Activated T-cell treated with anti-CD3 and anti-CD28 coated beads, Interleukin-2, amount 50 U/mL, for 72 hours (primary cell): ENCODE measurements at places on chromosomes 2 and 18. TPM values are rescaled to one million over a fixed set of nuclear protein-coding genes. Genes with fewer than 3 reads are reported as not detected.

- peaks cover 8% of the 10 kb centered on the region for H3K36me3 ChIP-seq
- H3K4me3 ChIP-seq: no peak overlapping the region
- no peaks in the 10 kb centered on the region for H3K27me3 ChIP-seq
- no peaks in the 10 kb centered on the region for H3K4me1 ChIP-seq
- H3K27ac ChIP-seq: no peak overlapping the region
These were observed 80.3 kb upstream of the HAAO start for GRCh38 chr2:42872721-42873120.

DNA sequence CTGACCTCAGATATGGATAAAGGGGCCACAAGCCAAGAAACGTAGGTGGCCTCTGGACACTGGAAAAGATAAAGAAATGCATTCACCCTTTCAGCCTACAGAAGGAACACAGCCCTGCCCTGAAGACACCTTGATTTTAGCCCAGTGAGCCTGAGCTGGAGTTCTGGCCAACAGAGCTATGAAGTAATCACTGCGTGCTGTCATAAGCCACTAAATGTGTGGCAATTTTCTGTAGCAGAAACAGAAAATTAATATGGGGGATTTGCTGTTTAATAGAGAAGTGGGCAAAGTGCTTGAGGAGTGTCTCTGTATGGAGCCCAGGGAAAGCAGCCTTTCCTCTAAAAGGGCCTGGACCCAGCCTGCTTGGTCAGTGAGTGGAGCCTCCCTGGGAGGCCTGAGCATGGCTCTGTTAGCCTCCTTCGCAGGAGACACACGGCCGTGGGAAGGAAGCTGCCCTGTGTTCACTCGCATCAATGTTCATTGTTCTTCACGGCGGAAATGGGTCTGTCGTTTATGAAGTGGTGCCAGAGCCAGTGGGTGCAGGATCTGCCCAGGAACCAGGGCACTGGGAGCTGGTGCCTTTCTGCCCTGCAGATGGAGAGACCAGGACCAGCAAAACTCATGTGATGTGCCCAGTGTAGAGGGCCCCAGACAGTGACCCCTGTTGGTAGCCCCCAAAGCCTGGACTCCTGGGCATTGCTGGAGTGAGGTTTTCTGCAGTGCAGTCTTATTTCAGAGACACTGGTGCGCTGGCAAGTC, 268.9 kb downstream of the NDUFA10 start:
- H3K27me3 ChIP-seq: no peaks in the 10 kb centered on the region
- H3K4me3 ChIP-seq: no peak overlapping the region
- no peak for DNase-seq
- H3K4me1 ChIP-seq: peaks cover 22% of the 10 kb centered on the region
- no peaks in the 10 kb centered on the region for H3K36me3 ChIP-seq

DNA sequence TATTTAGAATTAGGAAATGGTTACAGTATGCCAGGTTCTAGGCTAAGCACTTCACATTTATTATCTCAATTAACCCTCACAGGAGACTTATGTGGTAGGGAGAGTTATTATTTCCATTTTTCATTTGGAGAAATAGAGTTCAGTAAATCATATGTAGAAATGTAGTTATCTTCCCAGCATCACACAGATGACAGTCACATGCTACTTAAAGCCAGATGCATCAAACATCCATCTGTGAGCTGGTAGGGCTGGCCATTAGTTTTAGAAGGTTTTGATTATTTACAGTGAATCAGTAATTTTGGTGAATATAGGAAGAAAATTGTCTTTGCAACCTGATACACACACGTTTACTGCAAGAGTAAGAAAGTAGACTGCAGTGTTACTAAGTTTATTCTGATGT, 97.9 kb downstream of the RIT2 start:
- H3K4me1 ChIP-seq: no peaks in the 10 kb centered on the region
- peaks cover 1% of the 10 kb centered on the region for H3K36me3 ChIP-seq
- no peaks in the 10 kb centered on the region for H3K27me3 ChIP-seq

- H3K36me3 ChIP-seq: peaks cover 13% of the 10 kb centered on the region
- H3K27ac ChIP-seq: peak within 1 kb of the TSS; percentile 82
- peak; percentile 31 for DNase-seq
- peaks cover 34% of the 10 kb centered on the region for H3K4me1 ChIP-seq
- H3K27me3 ChIP-seq: no peaks in the 10 kb centered on the region
These were observed at the start of gene MXD1 for GRCh38 chr2:69914950-69915945. MXD1 (plus strand) TSS chr2:69915109; CDS start chr2:69915331, 222 bp downstream.

DNA sequence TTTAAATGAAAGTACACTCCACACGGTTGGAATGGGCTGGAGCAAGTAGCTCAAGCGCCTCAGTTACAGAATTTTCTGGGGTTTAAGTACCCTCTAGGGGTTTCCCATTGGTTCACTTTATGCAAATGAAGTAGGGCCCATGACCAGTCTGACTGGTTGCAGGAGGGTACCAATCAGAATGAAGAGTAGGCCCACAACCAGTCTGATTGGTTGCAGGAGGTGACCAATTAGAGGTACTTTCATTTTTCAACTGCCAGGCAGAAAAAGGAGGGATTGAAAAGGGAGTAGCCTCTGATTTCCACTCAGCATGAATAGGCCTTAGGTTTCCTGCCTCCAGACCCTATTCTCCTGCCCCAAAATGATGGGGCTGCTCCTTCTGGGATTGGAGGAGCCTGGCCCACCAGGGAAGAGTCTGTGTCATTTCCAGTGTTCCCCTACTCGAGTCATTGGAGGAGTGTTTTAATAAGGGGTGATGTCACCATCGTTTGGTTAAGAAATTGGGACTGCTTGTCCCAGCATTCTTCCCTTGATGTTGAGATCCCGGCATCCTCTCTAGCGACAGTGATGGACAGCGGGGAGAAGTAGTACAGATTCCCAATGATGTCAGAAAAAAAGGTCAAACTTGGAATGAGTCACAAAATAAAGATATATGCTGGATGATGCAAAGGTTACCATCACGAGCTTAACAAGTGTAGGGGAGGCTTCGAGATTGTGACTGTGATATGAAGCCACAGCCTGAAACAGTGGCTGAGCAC, 210.4 kb downstream of the SH3BP4 start:
- no peak overlapping the region for H3K4me3 ChIP-seq
- no peaks in the 10 kb centered on the region for H3K4me1 ChIP-seq
- H3K36me3 ChIP-seq: no peaks in the 10 kb centered on the region
- H3K27ac ChIP-seq: no peak overlapping the region

- H3K27ac ChIP-seq: no peak overlapping the region
- no peaks in the 10 kb centered on the region for H3K36me3 ChIP-seq
- H3K27me3 ChIP-seq: peaks cover 22% of the 10 kb centered on the region
- H3K4me1 ChIP-seq: no peaks in the 10 kb centered on the region
- no peak for DNase-seq
- H3K4me3 ChIP-seq: no peak overlapping the region
These were observed 125.4 kb downstream of the CLIP4 start for GRCh38 chr2:29240601-29241000.

GRCh38 chr2:109046925-109047508, 58.0 kb upstream of the EDAR start:
- H3K27me3 ChIP-seq: no peaks in the 10 kb centered on the region
- H3K4me3 ChIP-seq: no peak overlapping the region
- no peak overlapping the region for H3K27ac ChIP-seq
- H3K4me1 ChIP-seq: peaks cover 20% of the 10 kb centered on the region
- no peaks in the 10 kb centered on the region for H3K36me3 ChIP-seq
- peak; percentile 11 for DNase-seq

DNA sequence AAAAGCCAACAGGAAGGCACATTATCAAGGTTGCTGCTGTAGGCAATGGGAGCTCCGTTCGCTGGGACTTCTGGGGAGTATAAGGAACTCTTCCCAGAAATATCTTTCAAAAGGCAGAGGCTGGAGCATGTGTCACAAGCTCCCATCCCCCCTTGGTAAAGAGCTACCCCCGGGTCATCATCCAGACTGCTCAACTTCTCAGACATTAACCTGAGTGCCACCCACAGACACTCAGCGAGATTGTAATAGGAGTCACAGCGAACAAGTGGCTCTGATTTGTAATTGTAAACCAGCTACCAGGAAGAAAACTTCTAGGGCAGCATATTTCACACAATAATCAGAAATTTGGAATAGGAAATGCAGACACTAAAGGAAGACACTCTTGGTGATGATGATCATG, 290.2 kb upstream of the PARD3B start:
- H3K4me3 ChIP-seq: no peak overlapping the region
- peaks cover 6% of the 10 kb centered on the region for H3K4me1 ChIP-seq
- H3K36me3 ChIP-seq: no peaks in the 10 kb centered on the region
- H3K27ac ChIP-seq: no peak overlapping the region
- DNase-seq: no peak

- DNase-seq: no peak
- no peak overlapping the region for H3K4me3 ChIP-seq
- no peaks in the 10 kb centered on the region for H3K36me3 ChIP-seq
- H3K27me3 ChIP-seq: no peaks in the 10 kb centered on the region
These were observed 13.8 kb upstream of the CCDC102B start for GRCh38 chr18:68784071-68784470.

DNA sequence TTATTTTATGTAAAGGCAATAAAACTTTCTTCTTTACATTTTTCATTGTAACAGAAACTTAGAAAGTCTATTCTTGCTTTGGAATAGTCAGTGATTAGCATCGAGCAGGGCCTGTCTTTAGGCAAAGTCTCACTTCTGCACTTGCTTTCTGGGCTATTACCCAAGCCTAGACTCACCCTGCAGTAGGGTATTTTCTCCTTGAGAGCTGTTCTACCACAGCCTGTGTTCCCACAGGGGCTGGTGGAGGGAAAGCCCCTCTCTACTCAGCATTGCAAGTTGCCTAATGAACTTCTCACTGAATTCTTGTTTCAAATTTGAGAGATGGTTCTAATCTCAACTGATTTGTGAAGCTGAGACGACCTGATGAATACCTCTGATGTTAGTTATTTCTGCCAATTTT, 111.7 kb upstream of the KLHL14 start:
- no peaks in the 10 kb centered on the region for H3K27me3 ChIP-seq
- no peak overlapping the region for H3K4me3 ChIP-seq
- H3K4me1 ChIP-seq: no peaks in the 10 kb centered on the region
- H3K36me3 ChIP-seq: no peaks in the 10 kb centered on the region
- no peak overlapping the region for H3K27ac ChIP-seq

- H3K27ac ChIP-seq: no peak overlapping the region
- H3K27me3 ChIP-seq: peaks cover 93% of the 10 kb centered on the region
- no peaks in the 10 kb centered on the region for H3K36me3 ChIP-seq
- DNase-seq: no peak
- peaks cover 10% of the 10 kb centered on the region for H3K4me1 ChIP-seq
- peak overlapping the region; percentile 34 for H3K4me3 ChIP-seq
These were observed 1.1 kb downstream of the GRP start for GRCh38 chr18:59220784-59221765.

DNA sequence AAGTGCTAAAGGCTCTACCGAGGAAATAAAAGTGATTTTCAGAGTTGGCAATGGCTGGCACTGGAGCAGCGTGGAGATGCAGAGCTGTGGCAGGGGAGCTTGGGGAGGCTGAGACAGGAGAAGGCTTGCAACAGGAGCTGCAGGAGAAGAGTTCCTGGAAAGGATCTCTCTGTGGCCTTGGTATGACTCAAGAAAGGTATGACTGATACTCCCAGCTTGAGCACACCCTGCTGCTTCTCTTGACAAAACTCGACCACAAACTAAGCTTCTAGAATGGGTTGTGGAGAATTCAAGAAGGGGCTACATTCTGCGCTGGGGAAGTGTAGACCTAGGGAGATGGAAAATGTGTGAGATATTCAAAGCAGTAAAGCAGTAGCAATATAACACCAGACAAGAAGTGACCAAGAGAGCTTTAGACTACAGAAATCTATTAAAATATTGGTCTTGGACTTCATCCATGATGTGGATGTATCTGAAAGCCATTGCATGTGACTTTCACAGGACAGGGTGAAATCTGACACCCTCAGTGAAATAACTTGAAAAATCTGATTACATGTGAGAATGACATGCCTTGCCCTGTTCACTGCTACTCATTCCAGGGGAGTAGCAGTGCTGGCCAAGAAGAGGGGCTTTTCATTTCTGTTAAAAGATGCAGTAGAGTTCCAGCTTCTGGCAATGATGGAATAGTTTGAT, 41.5 kb downstream of the SUCLG1 start:
- no peaks in the 10 kb centered on the region for H3K27me3 ChIP-seq
- peak overlapping the region; percentile 14 for H3K27ac ChIP-seq
- no peaks in the 10 kb centered on the region for H3K36me3 ChIP-seq
- peaks cover 7% of the 10 kb centered on the region for H3K4me1 ChIP-seq
- no peak overlapping the region for H3K4me3 ChIP-seq

- no peaks in the 10 kb centered on the region for H3K4me1 ChIP-seq
- no peaks in the 10 kb centered on the region for H3K36me3 ChIP-seq
- H3K4me3 ChIP-seq: no peak overlapping the region
These were observed 147.2 kb downstream of the TMEFF2 start for GRCh38 chr2:192047315-192048107.

- H3K27ac ChIP-seq: no peak overlapping the region
- H3K27me3 ChIP-seq: no peaks in the 10 kb centered on the region
- H3K4me1 ChIP-seq: peaks cover 12% of the 10 kb centered on the region
- no peaks in the 10 kb centered on the region for H3K36me3 ChIP-seq
These were observed 96.7 kb downstream of the ZNF516 start for GRCh38 chr18:76398295-76398694.

DNA sequence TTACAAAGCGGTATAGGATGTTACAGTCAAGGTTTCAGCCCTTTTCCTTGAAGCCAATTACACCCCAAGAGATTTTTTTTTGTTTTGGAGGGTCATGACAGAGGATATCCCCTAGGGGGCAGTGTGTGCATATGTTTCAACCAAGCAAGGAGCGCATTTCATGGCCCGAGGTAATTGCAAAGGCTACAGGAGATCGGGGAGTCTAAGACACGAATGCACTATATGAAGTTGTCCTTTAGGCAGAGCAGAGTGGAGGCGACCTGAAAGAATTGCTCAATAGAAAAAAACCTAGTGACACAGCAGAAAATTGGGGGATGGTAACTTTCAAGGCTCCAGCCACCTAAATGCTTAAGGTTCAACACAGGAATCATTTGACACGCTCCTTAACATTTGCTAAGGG, 219.8 kb upstream of the PARD3B start:
- peaks cover 6% of the 10 kb centered on the region for H3K4me1 ChIP-seq
- H3K27ac ChIP-seq: no peak overlapping the region
- no peak overlapping the region for H3K4me3 ChIP-seq
- H3K36me3 ChIP-seq: no peaks in the 10 kb centered on the region

- H3K4me3 ChIP-seq: peak overlapping the region; percentile 92
- DNase-seq: no peak
- H3K27me3 ChIP-seq: no peaks in the 10 kb centered on the region
- H3K4me1 ChIP-seq: peaks cover 73% of the 10 kb centered on the region
- H3K36me3 ChIP-seq: no peaks in the 10 kb centered on the region
These were observed 7.6 kb upstream of the TMEM185B start for GRCh38 chr2:120230515-120231471.

- H3K4me1 ChIP-seq: peaks cover 45% of the 10 kb centered on the region
- peak overlapping the region; percentile 97 for H3K4me3 ChIP-seq
- H3K27ac ChIP-seq: no peak overlapping the region
- peaks cover 3% of the 10 kb centered on the region for H3K36me3 ChIP-seq
- DNase-seq: peak; percentile 31
These were observed 813 bp upstream of the MEIS1 start for GRCh38 chr2:66433945-66434678.

Gene AKAIN1
- not detected for total RNA-seq

Gene OR6B2
- not detected for total RNA-seq

Gene ALPI
- not detected for total RNA-seq

Gene GREB1
- total RNA-seq: 2.2 TPM

Gene CRYGD
- total RNA-seq: not detected

Gene SP140
- total RNA-seq: 102 TPM

Gene IL1A
- total RNA-seq: 6.6 TPM

Gene KANSL3
- 59.8 TPM for total RNA-seq

Gene SERPINB10
- 2.8 TPM for total RNA-seq

Gene CFAP65
- total RNA-seq: not detected

Gene TMEM178A
- 1.9 TPM for total RNA-seq

Gene FASTKD2
- total RNA-seq: 24.9 TPM
